ENCODE measurements at places on chromosomes 5 and 9.
A peak's percentile ranks its signal among the peaks of the same experiment; 100 is the strongest.

DNA sequence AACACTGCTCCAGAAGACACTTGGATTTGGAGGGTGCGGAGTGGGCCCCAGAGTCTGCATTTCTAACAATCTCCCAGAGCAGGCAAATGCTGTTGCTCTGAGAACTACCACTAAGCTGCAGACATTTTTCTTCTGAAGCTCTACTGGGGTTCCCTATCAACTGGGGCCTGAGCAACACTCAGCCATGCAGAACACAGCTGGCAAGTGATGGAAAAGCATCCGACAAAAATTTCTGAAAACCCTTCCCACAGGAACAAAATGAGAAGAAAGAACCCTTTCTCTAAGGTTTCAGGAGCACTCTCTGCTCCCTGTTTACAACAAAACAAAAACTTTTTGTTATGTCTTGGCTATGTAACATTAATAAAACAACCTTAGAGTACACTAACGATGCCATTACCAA is 516.9 kb downstream of the CTNND2 start:
- DNase-seq: no peak

DNA sequence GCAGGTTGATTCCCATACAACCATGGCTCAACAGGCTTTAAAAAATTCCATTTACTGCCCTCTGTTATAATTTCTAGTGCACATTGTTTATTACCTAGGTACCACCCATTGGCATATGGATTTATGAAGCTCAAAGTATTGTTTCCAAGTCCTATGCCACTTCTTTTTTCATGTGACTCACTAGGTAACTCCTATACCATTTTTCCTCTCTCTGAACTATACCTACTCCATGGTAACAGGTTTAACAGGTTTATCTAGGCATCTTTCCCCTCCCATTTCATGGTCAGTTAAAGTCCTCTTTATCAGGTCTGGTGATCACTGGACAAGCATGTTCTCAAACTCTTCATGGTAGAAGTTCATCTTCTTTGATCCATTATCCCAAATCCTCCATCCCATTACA is 49.6 kb upstream of the ABCA1 start:
- DNase-seq: no peak

DNA sequence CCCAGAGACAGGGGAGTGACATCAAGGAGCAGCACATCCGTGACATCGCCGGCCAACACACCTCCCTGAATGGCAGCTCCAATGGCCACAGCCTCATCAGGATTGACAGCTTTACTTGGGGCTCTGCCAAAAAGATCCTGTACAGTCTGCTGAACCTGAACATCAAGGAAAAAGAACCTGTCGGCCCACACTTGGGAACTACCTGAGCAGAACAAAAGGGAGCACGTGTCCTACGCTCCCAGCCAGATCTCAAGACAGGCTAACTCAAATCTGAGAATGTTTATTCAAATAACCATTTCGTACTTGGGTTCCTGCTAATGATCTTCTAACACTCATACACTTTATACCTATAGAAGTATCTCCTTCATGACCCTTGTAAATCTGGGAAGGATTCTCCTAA is 15.3 kb downstream of the HSPA9 start:
- DNase-seq: no peak

GRCh38 chr5:134577022-134577795 is 51.7 kb downstream of the JADE2 start:
- no peak for DNase-seq

DNA sequence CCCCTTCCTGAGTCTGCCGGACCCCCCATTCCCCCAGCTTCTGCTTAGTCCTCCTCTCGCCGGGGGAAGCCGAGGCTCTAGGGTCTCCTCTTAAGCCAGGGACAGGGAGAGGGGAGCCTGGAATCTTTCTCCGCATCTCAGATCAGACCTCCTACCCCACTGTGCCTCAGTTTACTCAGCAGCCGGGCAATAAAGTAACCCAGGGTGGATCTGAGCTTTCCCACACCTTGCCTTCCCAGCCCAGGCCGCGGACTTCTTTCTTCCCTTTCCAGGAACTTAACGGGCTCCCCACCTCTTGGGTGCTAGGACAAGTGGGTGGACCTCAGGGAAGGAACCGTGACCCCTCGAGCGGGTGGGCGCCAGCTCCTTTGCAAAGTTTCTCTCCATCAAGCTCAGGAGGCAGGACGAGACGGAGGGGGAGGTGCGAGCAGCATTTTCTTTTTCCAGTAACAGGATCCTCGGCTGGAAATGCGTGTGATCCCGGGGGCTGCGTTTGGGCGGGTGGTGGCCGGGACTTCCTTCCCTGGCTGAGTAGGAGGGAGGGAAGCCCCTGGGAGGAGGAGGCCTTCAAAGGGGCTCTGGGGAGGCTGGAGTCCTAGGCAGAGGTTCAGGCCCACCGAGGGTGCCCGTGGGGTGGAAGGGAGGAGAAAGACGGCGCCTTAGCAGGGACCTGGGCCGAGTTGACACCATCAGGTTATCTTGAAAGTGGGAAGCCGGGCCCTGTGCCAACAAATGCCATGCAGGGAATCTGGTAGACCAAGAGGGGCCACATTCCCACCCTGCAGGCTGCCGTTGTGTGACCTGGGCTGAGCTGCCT is 795 bp downstream of the DAB2IP start:
- no peak for DNase-seq

DNA sequence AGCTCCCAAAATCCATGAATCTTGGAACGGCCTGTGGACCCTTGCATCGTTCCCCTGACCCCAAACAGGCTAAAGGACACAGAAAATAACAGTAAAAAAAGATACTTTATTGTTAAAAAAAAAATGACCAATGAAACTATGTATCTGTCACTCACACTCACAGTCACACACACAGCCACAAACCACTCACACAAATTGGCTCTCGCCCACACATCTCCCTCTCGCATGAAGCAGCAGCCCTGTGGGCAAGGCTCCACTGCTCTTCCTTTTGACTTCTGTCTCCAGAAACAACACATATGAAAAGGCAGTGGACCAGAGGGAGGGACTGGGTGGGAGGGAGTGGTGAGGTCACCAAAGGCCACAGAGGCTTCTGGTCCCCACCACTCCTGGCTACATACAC is 56.6 kb downstream of the SLC36A1 start:
- DNase-seq: no peak

DNA sequence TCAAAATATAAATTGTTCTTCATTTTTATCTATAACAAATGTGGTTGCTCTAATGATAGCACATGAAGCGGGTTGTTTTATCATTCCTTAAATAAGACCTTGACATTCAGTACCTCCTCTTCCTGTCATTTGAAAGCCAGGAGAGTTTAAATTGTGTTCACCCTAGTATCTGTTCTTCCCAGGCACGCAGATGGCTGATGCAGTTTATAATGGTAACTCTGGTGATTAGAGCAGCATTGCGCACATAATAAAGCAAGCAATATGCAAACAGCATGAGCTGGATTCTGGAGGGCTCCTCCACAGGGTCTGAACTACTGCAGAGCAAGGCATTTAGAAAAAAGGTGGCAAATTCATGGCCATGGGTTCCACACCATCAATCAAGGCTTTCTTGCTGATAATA is 307.8 kb downstream of the ENC1 start:
- no peak for DNase-seq

DNA sequence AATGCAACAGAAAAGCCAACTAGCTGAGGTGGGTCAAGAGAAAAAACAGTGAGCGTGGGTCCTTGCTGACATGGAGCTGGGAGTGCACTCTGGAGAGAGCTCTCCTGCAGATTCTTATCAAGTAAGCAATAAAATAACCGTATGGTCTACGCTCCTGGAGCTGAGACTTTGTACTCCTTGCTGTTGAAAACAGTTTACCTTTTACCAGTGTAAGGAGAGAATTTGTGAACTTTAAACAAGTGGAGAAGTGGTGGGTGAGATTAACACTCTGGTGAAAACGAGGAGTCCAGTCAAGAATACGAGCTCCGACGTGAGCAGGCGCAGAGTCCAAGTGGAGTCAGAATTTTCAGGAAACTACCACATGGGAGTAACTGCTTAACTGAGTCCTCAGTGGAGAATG is 156.1 kb upstream of the ERCC6L2 start:
- DNase-seq: no peak

DNA sequence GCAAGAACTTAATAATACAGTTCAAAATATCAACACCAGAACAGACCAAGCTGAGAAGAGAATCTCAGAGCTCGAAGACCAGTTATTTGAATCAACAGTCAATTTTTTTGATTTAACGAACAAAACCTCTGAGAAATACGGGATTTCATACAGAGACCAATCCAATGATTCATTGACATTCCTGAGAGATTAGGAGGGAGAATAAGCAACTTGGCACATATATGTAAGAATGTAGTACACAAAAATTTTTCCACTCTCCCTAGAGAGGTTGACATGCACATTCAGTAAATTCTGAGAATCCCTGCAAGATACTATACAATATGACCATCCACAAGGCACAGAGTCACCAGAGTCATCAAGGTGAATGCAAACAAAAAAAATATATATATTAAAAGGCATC is 1577.3 kb upstream of the C9orf72 start:
- DNase-seq: no peak

DNA sequence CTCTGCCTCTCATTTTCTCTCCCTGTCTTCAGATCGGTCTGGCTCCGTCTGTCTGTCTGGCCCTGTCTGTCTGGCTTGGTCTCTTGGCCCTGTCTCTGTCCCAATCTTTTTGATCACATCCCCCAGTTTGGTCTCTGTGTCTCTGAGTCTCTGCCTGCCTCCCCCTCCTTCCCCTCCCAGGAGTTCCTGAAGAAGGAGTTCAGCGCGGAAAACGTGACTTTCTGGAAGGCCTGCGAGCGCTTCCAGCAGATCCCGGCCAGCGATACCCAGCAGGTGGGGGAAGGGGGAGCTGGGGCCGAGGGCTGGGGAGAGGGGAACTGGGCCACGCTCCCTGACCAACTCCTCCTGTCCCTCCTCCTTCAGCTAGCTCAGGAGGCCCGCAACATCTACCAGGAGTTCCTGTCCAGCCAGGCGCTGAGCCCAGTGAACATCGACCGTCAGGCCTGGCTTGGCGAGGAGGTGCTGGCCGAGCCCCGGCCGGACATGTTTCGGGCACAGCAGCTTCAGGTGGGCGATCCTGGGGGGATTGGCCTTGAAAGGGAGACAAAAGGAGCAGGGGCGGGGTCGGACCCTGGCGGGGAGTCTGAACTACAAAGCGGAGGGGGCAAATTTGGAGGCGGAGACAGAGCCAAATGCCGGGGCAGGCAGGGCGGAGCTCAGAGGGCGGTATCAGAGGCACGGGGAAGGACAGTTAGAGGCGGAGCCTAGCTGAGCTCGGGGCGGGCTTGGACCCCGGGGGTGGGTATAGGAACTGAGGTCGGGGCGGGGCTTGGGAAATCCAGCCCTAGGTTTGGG is 9.0 kb downstream of the RGS14 start:
- DNase-seq: no peak

GRCh38 chr5:123997462-123998215 is 485.7 kb downstream of the CSNK1G3 start:
- DNase-seq: no peak

DNA sequence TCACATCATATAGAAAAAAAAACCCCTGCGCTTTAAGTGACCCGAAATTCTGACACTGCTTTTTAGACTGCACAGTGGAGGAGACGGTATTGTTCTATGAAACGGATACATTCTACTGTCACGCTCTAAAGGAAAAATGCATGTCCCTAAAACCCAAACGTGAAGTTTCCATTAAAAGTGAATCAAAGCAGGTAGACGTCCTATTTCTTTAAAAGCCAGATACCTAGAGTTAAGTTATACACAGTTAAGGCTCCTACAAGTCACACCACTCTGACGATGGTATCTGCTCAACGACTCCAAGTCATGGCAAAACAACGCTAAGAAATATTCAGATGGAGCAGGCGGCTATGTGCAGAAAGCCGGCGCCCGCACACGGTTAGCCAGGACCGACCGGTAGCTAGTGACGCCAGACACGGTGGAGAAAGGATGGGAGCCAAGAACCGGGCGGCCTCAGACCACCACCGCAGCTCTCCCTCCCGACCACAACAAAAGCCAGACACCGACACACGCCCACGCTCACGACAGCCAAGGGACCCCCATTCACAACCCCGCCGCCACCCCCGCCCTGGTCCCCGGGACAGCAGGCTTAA is 734 bp downstream of the SKP1 start:
- DNase-seq: no peak

DNA sequence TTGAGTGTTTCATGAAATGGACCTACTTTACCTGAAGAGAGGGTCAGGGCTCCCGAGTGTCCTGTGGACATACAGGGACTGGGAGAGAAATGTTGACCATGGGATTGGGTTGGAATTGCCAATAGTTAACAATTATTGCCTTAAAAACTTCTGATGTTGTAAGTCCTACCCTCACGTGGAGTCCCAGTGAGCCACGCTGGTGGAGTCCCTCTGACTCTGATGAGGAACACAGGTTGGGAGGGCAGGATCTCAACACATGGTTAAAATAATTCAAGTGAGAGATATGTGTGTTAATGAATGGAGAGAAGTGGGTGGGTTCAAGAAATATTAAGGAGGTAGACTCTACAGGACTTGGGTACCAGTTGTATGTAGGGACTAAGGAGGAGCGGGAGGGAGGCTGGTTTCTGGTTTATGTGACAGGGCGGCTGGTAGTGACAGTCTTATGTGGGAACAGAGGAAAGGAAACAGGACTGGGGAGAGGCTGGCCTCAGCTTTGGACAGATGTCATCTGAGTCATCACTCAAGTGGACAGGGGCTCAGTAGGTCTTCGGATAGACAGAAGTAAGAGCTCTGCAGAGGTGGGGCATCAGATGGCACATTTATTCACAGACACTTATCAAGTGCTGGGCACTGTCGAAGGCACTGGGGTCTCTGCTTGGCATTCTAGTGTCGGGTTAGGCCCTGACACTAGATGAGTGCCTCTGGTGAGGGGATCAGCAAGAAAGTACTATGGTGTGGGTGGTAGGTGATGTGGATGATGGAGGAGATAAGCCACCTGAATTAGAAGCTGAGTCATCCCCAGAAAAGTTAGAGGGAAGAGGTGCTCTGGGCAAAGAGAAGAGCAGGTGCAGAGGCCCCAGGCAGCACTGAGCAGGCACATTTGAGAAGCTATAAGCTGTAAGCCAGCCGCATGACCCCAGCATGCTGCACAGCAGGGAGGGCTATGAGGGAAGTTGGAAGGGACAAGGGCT is 27.2 kb downstream of the MAML1 start:
- DNase-seq: peak; percentile 23

DNA sequence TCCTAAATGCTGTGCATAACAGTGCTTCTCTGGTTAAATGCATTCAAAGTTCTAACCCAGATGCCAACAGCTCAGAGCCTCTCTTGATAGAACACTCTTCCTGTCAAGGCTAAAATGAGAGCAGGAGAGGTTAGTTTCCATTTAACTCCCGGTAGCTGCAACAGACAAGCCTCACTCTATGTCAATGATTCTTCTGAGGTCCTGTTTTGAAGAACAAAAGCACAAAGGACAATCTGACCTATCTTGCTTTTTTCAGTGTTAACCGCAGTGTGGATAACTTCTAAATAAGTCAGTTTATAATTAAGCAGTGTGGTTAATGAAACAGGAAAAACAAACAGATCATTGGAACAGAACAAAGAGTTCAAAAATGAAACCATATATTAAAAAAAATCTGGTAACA is 80.7 kb downstream of the ANKRD55 start:
- no peak for DNase-seq

- no peak for DNase-seq
Observed at GRCh38 chr5:40976041-40976440, 66.7 kb downstream of the C7 start.

GRCh38 chr5:67381236-67381880 is 184.8 kb upstream of the CD180 start:
- DNase-seq: no peak

- no peak for DNase-seq
Observed at GRCh38 chr5:1874771-1875220, 7.9 kb downstream of the IRX4 start.

- DNase-seq: no peak
Observed at GRCh38 chr5:106584268-106584667, 1086.5 kb downstream of the EFNA5 start.
